ENCODE measurements at places on chromosomes 1 and 21.

DNA sequence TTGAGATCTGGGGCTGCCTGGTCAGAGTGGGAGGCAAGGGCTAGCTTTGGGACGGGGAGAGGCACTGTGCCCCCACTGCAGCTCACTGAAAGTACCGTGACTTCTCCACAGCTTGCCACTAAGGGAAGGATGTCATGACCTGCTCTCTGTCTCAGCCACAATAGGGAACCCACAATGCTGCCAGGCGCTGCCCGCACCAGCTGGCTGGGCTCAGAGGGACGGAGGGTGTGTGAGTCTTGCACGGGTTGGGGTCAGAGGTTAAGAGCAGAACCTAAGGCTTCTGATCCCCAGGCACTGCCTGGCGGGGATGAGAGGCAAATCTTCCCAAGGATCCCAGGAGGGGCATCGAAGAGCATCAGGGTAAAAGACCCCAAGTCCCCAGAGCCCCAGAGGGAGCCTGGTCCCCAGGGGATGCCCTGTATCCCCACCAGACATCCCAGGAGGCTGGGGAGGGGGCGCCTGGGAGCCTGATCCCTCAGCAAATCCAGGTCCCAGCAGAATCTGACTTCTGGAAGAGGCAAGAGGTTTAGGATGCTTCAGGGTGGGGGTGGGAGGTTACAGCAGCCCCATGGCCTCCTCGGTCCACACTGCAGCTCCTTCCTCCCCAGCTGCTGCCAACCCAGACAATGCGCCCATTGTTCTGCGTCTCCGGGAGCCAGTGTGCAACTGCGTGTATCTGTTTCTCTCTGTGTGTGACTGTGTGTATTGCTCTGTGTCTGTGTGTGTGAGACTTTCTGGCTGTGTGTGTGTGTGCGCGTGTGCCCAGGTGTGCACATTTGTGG lies 2.0 kb upstream of the MARCKSL1 start:
- no peak for DNase-seq

DNA sequence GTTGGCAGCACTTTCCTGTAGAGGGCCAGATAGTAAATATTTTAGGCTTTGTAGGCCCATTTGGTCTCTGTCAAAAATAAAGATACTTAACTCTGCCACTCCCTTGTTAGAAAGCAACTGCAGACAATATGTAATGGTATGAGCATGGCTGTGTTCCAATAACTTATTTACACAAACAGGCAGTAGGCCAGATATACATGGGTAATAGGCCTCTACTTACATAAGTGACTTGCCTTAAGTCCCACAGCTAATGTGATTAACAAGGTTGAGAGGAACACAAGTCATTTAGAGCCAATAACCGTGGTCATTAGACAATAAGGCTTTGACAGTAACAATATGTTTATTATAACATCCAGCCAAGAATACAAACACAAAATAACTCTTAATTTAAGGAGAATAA lies 17.4 kb downstream of the CCT8 start:
- no peak for DNase-seq

- DNase-seq = peak; percentile 33
Measured at GRCh38 chr1:207362962-207363860, 41.7 kb downstream of the CD55 start.

- DNase-seq = no peak
Measured at GRCh38 chr1:51575406-51576084, 41.3 kb upstream of the OSBPL9 start.

DNA sequence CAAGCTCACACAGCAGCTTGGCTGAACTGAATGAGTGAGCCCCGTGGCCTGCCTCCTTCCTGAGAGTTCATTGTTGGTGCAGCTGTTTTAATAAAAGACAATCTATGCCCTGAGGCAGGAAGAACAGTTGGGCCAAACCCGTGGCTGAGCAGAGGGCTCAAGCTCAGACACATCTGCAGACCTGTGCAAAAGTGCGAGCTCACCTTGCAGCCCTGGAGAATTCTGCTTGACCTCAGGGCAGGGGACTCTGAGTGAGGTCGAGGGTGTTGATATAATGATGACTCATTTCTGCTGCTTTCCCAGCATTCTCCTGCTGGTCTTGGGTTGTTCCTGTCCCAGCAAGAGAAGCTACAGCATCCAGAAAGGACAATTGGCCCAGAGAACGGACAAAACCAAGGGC lies 61.0 kb downstream of the ATP5PO start:
- DNase-seq = no peak

GRCh38 chr1:112196731-112197130 lies 199.3 kb upstream of the CTTNBP2NL start:
- no peak for DNase-seq

- no peak for DNase-seq
Measured at GRCh38 chr1:50108497-50109059, at the start of gene ELAVL4. Gene ELAVL4, plus strand, starts transcription at chr1:50108920. Its CDS starts 270 bp downstream, at chr1:50109190.

GRCh38 chr21:36165356-36165755 lies 8.7 kb downstream of the DOP1B start:
- DNase-seq = no peak

- DNase-seq = no peak
Measured at GRCh38 chr1:25023826-25024225, 93.8 kb upstream of the RUNX3 start.

- DNase-seq = no peak
Measured at GRCh38 chr1:209106237-209106741, 477.2 kb upstream of the CAMK1G start.

DNA sequence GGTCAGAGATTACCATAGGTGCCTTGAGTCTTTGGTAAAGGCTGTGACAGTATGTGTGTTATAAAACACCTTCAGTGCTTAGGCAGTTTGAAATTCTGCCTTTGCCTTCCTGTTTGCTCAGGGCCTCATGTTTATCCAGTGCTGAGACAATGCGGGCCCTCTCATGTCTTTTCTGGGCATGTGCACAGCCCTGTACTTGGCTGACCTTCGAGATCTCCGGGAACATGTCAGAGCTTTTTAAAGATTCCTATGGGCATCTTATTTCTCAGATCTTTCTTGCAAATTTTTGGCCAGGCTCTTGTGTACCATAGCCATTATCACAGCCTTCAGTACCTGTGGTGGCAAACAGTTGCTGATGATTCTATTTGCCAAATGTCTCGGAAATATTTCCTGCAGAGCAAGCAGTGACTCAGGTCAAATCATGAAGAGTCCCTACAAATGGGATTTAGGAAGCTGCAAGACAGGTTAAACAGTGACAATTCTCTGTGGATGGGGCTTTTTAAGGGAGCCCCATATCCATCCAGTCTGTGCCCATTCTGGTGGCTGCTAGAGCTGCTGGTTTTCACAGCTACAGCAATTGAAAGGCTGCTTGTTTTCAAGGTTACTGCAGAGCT lies 42.1 kb downstream of the HOOK1 start:
- no peak for DNase-seq

DNA sequence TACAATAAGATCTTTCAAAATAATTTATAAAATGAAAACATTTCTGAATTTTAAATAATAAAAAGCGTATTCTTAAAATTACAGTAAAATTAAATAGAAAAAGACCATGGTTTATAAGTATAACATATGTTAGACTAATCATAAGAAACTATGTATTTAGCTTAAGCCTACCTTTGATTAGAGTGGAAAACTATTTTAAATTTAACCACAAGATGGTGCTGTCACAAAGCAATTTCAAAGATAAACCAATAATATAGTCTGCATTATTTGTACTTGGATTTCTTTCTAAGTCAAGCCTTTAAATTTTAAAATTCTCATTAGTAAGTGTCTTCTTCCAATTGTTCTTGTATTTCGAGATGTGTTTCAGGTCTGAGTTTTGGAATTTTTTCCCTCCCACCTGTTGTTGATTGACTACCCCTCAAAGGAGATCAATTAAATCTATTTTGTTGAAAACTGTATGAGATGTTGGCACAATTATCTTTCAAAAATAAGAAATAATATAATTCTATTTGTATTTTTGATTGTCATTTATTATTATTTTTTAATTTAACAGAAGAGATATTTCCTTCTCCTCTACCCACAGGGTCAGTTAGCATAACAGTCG lies 459.8 kb downstream of the KCNT2 start:
- DNase-seq = peak; percentile 8

DNA sequence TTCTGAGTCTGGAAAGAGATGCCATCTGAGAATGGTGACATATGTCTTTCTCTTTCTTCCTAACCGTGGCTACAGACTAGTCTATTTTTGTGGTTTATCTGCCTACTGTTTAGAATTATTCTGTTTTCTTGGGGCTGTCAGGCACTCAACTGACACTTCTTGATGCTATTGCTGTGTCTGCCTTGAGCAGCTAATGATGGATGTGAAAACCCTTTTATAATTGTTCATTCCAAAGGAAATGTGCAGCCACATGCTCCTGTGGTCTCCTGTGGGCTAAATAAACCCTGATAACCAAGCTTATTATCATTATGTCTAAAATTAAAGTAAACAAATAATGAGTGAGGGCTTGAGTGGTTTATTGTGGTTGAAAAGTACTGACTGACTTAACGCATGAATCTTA lies 52.7 kb upstream of the CXADR start:
- no peak for DNase-seq

- DNase-seq = no peak
Measured at GRCh38 chr1:88618331-88618730, 65.7 kb upstream of the PKN2 start.

DNA sequence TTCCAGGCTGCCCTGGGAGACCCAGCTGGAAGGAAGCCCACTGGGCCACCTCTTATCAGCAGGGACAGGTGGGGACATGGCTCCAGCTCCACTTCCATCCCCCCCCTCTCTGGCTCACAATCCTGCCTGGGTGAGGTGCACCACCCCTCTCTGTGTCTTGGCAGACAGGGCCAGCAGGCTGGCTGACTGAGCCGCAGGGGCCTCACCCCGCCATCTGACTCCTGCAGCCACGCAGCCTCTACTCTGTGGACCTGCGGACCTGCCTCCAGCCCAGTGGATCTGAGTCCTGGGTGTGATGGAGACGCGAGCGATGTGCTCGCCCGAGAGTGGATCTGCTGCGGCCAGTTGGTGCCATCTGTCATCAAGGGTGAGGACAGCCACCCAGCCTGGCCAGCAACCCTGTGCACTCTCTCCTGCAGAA lies 30.1 kb downstream of the RCC2 start:
- DNase-seq = no peak

- no peak for DNase-seq
Measured at GRCh38 chr1:206974140-206974539, 3.9 kb upstream of the FCAMR start.

- no peak for DNase-seq
Measured at GRCh38 chr1:35441926-35442579, 115.2 kb downstream of the KIAA0319L start.

DNA sequence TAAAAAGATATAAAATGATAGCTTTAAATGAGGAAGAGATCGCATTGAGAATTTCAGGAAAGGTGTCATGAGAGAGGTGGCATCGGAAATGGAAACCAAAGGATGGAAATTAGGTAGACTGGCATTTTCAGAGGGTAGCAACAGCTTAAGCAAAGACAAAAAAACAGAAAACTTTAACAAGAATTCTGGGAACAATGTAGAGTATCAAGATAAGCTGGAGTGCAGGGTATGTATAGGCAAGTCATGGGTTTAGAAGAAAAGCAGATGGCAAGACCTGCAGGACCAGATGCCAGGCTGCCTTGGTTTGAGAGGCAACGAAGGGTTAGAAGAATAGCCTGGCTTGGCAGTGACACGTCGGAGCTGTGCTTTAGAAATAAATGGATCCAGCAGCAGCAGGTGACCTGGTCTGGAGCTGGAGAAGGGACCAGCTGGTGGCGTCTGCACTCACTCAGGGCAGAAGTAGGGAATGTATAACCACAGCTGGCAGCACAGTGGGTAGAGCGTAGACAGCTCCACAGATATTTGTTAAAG lies 149.4 kb upstream of the TIAM1 start:
- no peak for DNase-seq

- DNase-seq = no peak
Measured at GRCh38 chr1:6960860-6961259, 175.6 kb downstream of the CAMTA1 start.

- no peak for DNase-seq
Measured at GRCh38 chr21:44702973-44703730, 6.2 kb downstream of the KRTAP10-12 start.

GRCh38 chr1:64073705-64074104 lies 129.7 kb upstream of the UBE2U start:
- DNase-seq = no peak

- no peak for DNase-seq
Measured at GRCh38 chr1:240294566-240294965, 202.9 kb downstream of the FMN2 start.

DNA sequence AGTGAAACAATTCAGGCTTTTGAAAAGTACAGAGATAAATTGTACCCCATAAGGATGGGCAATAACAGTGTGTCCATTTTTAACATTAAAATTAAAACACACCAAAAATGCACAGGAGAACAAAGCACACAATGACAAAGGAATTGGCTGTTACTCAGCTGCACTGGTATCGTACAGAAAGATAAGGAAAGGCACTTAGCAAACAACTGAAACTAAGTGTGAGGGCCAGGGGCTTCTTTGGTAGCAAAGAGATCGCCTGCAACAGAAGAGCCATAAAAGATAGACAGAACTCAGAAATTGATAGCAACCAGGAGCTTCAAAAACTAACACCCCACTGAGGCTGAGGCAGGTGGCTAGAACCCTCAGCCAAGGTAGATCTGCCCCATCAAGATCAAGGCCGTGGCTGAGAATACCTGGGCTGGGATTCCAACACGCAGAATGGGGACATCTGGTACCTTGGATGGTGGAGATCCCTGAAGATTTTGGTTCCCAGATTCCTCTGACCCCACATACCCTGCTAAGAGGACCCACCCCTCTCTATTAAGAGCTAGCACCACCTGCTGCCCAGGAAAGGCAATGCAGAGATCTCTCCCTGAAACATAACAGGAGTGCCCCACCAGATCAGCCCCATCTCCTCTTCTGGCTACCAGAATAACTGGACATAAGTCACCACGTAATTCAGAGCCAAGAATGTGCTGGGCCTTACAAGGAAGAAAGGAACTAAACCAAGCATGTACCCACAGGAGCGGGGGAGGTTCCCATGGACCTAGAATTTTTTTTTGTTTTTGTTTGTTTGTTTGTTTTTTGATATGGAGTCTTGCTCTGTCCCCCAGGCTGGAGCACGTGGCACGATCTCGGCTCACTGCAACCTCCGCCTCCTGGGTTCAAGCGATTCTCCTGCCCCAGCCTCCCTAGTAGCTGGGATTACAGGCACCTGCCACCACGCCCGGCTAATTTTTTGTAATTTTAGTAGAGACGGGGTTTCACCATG lies 16.2 kb downstream of the PLEKHO1 start:
- peak; percentile 30 for DNase-seq

GRCh38 chr1:206793620-206794019 lies 21.3 kb upstream of the IL10 start:
- no peak for DNase-seq

DNA sequence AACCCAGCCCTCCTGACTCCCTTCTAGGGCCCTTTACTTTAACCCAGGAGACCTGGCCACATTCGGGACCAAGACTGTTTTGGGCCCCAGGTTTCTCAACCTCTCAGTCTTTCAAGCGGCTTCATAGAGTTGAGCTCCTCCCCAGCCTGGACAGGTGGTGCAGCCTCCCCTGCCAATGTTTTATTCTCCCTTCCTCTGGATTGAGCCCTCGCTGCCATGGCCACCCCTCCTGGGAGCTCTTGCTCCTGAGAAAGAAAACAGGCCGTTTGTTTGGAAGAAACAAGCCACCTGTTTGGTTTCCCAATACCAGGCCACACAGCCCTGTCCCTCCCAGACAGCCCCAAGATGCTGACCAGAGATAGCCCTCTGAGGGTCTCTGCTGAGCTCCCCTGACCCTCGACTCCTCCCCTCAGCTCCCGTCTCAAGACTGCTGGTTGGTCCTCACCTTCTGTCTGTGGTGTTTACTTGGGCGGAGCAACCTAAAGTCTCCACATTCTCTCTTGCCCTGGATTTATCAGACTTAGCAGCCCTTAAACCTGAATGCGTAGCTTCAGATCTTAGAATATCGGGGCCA lies 3.3 kb downstream of the TMEM51 start:
- DNase-seq = no peak

- DNase-seq = no peak
Measured at GRCh38 chr1:177925006-177925405, 44.9 kb downstream of the SEC16B start.

GRCh38 chr1:167472752-167473521 lies 45.4 kb downstream of the CD247 start:
- no peak for DNase-seq

All from central memory CD4-positive, alpha-beta T cell (primary cell).